ENCODE measurements at places on chromosomes 7 and 10.

DNA sequence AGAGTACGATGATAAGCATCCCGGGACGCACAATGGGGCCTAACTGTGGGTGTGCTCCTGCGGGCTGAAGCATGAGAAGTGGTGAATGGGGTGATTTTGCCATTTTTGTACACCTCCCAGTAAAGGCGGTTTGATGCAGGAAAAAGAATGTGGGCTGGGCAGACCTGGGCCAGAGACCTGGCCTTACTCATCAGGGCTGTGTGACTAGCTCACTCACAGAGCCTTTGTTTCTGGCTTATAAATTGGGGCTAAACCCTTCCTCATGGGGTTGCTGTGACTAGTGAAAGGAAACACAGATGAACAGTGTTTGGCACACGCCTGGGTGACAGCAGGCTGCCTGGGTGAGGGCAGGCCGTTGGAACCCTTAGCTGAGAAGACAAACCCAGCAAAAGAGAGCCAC lies 18.0 kb downstream of the RRP12 start:
- no peak for DNase-seq

GRCh38 chr7:8433477-8434289 lies at the start of gene NXPH1:
Gene NXPH1 (plus strand): TSS chr7:8433609.
- no peak for DNase-seq

GRCh38 chr7:128381161-128381821 lies 19.8 kb upstream of the PRRT4 start:
- DNase-seq: peak; percentile 29

DNA sequence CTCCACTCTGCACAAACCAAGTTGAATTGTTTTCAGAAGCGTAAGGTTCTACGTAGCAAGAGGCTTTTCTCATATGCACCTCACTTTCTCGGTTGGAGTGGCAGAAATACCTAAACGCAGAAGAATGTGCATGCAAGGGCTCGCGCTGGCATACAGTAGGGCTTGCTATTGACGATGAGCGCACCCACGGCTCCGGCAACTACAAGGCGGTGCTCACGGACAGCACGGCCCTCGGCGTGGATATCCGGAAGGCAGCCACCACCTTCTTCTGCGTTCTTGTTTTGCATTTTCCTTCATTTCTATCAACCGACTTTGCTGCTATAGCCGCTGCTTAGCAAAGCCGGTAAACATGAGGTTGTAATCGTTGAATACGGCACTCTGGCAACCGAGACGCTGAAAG lies 51.1 kb upstream of the UBE3C start:
- DNase-seq: no peak

DNA sequence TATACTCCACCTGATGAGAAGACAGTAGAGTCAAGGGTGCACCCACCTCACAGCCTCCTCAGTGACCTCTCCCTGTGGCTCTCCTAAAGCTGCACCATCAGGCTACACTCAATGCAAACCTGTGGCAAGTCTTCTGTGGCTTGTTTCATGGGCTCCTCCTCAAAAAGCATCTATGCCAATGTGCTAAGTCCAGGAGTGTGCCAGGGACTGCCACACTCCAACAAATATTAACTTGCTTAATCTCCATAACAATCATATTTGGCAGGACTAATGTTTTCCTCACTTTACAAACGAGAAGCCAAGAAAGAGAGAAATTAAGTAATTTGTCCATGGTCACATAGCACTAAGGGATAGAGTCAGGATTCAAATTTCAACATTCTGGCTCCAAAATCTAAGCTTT lies 11.9 kb downstream of the NRAP start:
- DNase-seq: no peak

DNA sequence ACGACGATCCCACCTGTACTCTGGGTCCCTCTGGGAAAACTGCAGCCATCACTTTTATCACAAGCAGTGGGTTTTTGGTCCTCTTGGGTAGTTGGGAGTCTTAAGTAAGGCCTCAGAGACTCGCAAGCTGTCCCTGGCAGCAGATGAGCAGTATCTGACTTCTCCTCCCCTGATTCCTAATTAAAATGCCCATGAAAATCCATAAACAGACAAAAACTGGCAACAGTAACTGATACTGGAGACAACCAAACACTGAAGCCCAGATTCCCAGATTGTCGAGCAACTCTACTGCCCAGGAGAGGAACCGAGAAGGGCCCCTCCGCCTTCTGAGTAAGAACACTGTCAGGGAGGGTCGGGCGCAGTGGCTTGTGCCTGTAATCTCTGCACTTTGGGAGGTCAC lies 333.8 kb downstream of the CALN1 start:
- DNase-seq: no peak

DNA sequence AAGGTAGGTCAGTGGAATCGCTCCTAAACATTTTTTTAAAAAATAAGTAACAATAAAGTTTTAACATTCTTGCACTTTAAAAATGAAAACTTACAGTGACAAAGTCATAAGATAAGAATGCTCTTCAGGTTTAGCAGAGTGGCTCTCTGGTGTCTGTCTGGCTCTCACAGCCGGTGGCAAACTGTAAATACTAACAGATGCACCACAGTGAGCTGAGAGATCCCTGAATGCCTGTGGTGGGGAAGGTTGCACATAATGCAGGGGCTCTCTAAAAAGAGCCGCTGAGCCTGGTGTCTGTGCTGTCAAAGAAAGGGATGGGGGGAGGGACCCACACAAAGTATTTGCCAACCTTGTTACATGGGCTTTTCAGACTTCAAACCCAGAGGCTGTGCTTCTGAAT lies 498.3 kb downstream of the CCSER2 start:
- DNase-seq: no peak

GRCh38 chr7:16708980-16709379 lies 44.6 kb upstream of the TSPAN13 start:
- DNase-seq: no peak

- DNase-seq: no peak
These were observed 11.9 kb upstream of the ABCC2 start for GRCh38 chr10:99770408-99771045.

- no peak for DNase-seq
These were observed 16.2 kb upstream of the SLC26A4 start for GRCh38 chr7:107644309-107644974.

- DNase-seq: no peak
These were observed 194.5 kb downstream of the SDK1 start for GRCh38 chr7:3495530-3495929.

GRCh38 chr7:30321882-30322192 lies 37.4 kb downstream of the ZNRF2 start:
- DNase-seq: peak; percentile 44

- no peak for DNase-seq
These were observed 119.2 kb downstream of the NEURL1 start for GRCh38 chr10:103612462-103613365.

- DNase-seq: no peak
These were observed 857 bp downstream of the CPXM2 start for GRCh38 chr10:123890756-123891143.

- no peak for DNase-seq
These were observed 18.9 kb upstream of the PRKAR2B start for GRCh38 chr7:107025449-107026103.

- peak; percentile 46 for DNase-seq
These were observed at the start of gene PON2 for GRCh38 chr7:95434557-95435421. Gene PON2 (minus strand): TSS chr7:95435028. CDS start chr7:95434951, 77 bp downstream.

- no peak for DNase-seq
These were observed 70.8 kb downstream of the LRRC17 start for GRCh38 chr7:102983602-102984001.

- no peak for DNase-seq
These were observed 221.8 kb downstream of the HPSE2 start for GRCh38 chr10:99013885-99014284.

DNA sequence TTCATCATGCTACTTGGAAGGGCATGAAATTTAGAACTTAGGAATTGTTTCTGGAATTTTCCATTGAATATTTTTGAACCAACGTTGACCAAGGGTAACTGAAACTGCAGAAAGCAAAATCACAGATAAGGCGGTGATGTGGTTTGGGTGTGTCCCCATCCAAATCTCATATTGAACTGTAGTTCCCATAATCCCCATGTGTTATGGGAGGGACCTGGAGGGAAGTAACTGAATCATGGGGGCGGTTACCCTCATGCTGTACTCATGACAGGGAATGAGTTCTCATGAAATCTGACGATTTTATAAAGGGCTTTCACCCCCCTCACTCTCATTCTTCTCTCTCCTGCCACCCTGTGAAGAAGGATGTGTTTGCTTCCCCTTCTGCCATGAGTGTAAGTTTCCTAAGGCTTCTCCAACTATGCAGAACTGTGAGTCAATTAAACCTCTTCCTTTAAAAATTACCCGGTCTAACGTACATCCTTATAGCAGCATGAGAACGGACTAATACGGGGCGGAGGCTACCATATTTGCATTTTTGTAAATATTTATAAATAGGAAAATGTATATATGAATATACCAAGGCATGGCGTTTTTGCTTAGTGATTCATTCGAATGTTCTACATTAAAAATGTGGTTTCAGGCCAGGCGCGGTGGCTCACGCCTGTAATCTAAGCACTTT lies 12.4 kb downstream of the NMT2 start:
- no peak for DNase-seq

GRCh38 chr7:38694326-38694725 lies 63.2 kb upstream of the AMPH start:
- DNase-seq: no peak

- no peak for DNase-seq
These were observed 70.9 kb downstream of the WIPF3 start for GRCh38 chr7:29877196-29877595.

DNA sequence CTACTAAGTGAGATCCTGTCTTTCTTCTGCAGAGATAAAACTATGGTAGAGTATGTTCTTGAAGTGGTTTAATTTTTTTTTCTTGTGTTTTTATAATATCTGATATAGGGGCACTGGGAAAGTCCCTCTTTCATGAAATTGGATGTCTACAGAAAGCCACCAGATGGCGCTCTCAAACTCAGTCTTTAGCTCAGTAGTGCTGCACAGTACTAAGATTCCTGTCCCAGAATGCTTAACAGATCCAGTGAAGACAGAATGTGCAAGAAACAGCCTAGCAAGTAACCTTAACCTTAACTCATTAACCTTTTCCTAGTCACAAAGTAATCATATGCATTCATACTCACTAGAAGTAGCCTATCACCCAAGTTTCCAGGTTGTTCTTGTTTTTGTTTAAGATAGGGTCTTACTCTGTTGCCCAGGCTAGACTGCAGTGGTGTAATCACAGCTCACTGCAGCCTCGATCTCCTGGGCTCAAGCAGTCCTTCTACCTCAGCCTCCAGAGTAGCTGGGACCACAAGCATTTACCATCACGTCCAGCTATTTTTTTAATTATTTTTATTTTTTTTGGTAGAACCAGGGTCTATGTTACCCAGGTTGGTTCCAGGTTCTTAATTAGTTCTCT lies 56.7 kb downstream of the IDE start:
- peak; percentile 82 for DNase-seq

DNA sequence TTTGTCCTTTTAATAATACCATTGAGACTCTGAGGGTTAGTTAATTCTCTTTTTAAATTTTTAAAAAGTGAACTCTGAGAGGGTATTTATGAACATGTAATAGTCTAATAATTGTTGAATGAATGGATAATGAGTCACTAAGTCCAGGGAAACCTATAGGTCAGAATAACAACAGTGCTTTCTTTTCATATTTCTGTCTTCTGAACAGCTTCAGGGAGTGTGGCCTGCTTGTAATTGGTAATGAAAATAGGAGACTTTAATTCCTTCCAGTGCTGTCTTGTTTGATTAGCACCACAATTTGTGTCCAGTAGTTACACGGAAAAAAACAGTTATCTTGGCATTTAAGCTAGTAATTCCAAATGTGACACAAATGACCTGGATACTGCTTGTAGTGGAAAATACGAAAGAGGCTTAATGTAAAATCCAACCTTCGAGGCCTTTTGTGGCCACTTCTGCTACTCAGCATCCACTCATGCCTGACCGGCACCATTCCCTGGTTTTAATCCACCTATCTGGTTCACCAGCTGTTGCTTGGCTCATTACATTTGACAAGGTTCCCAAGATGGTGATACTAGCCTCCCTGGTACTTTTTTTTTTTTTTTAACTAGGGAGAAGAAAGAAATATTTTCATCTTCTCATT lies 149.3 kb upstream of the IMMP2L start:
- DNase-seq: no peak

- no peak for DNase-seq
These were observed 124.5 kb downstream of the UBE2H start for GRCh38 chr7:129828078-129828762.

DNA sequence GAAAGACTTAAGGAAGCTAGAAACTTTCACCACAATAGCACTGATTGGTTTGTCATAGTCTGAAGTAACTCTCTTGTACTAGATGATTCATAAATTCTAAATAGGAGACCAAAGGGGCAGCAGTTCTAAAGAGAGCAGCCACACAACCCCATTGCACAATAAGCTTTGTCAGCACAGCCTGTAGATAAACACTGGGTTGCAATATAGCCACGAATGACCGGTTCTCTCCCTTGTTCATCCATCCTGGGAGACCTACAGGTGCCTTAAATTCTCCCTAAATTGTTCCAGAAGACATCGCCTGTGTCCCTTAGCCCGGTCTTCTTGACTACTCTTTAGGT lies 167.0 kb downstream of the SNX13 start:
- DNase-seq: no peak

- no peak for DNase-seq
These were observed 578.2 kb downstream of the PARD3 start for GRCh38 chr10:34236931-34237330.

Measured in CD4-positive, alpha-beta T cell treated with Interleukin-10 for 1 hour (primary cell).